ENCODE measurements at places on chromosomes 12 and 14.

- DNase-seq = no peak
Observed at GRCh38 chr12:20520532-20520931, 152.2 kb downstream of the PDE3A start.

DNA sequence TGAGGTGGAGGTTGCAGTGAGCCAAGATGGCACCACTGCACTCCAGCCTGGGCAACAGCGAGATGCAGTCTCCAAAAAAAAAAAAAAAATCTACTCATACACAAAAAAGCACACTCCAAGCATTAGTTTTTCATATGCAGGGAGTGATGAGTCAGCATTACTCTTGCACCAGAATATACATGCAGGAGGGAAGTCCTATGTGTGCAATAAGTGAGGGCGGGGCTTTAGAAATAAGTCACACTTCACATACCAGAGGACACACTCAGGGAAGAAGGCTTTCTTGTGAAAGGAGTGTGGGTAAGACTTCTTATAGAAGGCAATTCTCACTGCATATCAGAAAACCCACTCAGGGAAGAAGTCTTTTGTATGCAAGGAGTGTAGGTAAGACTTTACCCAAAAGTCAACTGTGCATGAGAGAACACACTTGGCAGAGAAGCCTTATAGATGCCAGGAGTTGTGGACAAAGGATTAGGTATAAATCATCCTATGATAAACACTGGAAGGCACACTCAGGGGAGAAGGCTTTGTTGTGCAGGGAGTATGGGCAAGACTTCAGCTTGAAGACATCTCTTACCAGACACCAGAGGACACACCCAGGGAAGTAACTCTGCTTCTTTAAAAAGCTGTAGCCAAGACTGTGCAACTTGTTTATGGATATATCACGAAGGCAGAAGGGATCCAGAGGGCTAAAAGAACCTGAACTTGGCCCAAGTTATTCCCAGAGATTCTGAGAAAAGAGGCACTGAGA, 50.5 kb downstream of the ATF7 start:
- no peak for DNase-seq

- no peak for DNase-seq
Observed at GRCh38 chr14:105489542-105490266, 1.3 kb upstream of the TEDC1 start.

- no peak for DNase-seq
Observed at GRCh38 chr12:45742590-45742989, 13.1 kb downstream of the ARID2 start.

DNA sequence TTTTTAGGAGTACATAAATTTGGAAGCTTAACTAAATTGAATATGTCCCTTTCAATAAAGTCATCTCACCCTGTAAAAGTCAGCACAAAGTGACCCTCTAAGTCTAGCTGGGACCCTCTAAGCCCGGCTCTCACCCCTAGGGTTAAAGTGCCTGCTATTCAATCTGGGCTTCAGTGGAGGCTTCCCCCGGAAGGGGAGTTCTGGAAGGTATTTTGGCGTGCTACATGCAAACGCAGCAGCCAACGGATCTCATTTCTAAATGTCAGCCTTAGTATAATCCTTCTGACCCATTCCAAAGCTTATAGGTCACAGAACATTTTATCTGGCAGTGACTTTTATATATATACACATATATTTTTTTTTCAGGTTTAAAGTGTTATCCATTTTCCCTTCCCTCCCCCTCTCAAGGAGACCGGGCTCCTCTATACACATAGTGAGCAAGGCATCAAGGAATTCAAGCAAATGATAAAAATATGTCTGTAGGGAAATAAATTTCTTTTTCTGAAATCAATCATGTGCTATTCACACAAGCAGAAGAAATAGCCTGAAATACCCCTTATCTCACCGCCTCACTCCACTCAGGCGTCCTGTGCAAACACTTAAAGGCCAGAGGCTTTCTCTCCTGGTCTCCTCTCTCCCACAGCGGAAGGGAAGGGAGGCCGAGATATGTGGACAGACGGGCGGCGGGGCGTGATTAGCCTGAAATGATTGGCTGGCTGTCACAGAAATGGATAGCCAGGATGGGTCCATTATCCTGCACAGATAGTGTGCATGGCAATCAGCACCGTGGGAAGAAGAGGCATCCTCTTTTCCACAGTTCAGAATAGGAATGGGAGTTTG, 301.7 kb downstream of the GALC start:
- DNase-seq = no peak

DNA sequence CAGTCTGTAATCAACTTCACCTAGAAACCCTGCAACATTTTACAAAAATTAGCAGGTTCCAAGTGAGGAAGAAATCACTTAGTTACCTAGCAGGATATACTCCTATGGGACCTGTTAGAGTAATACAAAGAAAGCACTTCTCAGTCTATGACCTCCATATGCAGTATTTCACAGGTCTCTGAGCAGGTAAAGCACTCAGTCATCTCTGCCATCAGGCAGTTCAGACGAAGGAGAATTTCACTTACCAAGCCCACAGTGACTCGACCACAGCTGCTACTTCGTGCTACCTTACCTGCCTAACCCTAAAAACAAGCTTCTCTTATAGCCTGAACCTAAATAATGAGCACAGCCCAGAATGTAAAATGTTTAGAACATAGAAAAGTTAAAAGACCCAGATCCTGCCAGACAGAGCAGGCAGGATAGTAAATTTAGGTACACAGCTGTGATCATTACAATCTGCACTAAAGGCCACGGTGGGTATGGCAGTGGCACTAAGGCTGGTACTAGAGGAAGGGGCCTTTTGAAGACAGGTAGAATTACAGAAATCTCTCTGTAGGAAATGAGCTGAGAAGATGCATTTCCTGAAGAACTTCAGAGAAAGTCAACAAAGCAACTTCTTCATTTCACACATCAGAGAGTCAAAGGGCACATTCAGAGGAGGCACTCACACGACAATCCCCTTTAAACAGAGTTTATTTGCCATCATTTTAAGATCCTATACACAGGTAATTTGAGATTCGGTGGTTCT, 35.7 kb downstream of the DCAF5 start:
- DNase-seq = no peak

DNA sequence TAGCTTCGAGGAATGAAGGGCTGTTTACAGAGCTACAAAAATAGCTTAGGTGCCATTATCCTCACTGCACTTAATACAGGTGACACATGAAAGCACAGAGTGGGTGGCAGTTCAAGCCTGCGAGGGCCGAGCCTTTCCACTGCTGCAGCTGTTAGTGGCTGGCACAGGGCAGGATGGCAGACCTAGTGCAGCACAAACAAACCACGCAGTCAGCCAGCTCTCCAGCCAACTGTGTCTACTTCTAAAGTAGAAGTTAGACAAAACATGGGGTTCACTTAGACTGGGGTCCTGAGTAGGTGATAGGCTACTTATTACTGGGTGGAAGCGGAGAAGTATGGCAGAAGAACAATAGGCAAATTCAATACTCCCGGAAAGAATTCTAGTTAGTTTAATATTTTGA, 95.4 kb downstream of the DUSP16 start:
- DNase-seq = no peak

- no peak for DNase-seq
Observed at GRCh38 chr14:56044196-56044595, 74.0 kb upstream of the PELI2 start.

GRCh38 chr14:33954016-33954598, 3.2 kb upstream of the EGLN3 start:
- no peak for DNase-seq

GRCh38 chr12:11569716-11570115, 79.8 kb upstream of the ETV6 start:
- no peak for DNase-seq

DNA sequence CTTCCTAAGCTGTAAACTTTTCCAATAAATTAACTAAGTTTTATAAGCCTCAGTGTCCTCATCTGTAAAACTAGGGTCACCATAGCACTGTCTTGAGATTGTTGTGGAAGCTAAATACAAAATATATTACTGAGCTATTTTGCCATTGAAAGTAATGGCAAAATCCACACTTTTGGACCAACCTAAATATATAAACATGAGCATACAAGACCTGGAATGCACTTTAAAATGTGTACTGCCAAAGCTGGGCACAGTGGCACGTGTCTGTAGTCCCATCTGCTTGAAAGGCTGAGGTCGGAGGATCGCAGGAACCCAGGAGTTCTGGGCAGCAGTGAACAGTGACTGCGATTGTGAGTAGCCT, 29.8 kb upstream of the SINHCAF start:
- no peak for DNase-seq

DNA sequence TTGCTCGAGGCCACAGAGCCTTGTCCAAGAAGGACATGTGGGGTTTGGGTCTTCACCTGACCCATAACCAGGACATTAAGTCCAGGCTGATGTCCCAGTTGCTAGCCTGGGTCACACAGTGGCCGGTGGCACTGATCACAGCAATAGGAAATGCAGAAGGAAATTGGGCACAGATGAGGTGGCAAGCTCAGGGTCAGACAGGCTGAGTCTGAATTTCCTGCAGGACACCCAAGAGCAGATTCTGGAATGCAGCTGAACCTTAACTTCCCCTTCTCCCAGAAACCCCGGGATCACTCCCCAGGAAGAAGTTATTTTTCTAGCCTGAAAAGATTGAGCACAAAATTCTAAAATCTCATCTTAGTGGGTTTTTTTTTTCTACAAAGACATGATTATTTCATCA, 199.9 kb downstream of the KSR2 start:
- DNase-seq = no peak

DNA sequence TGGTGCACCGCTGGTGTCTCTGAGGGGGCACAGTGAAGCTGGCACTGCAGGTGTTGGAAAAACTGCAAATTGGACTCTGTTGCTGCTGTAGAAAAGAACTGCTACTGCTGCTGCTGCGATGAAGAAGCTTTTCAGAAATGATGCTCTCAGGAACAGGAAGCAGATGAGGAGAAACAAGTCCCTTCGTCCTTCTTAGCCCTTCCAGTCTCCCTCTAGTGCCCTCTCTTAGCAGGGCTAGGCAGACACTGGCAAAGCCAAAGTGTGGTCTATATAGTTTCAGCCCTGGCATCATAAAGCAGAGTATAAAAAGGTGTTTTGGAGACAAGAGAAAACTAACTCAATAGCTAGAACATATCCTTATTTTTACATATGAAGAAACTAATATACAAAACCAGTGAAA, 174.5 kb downstream of the MYRFL start:
- no peak for DNase-seq

GRCh38 chr12:128449146-128449894, 182.3 kb downstream of the TMEM132C start:
- DNase-seq = no peak

- DNase-seq = no peak
Observed at GRCh38 chr14:20418501-20418909, 5.2 kb upstream of the TEP1 start.

DNA sequence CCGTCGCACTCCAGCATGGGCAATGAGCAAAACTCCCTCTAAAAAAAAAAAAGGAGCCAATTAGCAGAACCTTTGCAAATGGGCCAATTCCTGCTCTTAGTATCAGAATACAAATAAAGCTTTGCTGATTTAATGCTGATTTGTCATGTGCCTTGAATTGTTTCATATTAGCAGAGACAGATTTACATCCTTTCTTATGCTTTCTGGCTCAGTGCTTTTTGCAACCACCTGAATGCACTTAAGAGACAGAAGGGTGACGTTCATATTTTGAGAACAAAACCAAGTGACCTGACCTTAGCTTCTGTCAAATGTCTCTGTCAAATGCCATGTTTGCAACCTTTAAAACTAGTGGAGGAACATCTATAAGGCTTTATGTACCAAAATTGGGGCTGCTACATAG, 43.8 kb upstream of the YAF2 start:
- DNase-seq = no peak

- DNase-seq = no peak
Observed at GRCh38 chr14:54685286-54685845, 118.4 kb downstream of the SAMD4A start.

DNA sequence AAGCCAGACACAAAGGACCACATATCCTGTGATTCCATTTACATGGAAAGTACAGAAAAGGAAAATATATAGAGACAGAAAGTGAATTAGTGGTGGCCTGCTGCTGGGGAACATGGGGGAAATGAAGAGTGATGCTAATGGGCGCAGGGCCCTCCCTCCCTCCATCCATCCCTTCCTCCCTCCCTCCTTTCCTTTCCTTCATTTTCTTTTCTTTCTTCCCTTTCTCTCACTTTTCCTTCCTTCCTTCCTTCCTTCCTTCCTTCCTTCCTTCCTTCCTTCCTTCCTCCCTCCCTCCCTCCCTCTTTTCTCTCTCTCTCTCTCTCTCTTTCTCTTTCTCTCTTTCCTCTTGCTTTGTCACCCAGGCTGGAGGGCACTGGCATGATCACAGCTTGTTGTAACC, 37.3 kb downstream of the ARL6IP4 start:
- DNase-seq = no peak

DNA sequence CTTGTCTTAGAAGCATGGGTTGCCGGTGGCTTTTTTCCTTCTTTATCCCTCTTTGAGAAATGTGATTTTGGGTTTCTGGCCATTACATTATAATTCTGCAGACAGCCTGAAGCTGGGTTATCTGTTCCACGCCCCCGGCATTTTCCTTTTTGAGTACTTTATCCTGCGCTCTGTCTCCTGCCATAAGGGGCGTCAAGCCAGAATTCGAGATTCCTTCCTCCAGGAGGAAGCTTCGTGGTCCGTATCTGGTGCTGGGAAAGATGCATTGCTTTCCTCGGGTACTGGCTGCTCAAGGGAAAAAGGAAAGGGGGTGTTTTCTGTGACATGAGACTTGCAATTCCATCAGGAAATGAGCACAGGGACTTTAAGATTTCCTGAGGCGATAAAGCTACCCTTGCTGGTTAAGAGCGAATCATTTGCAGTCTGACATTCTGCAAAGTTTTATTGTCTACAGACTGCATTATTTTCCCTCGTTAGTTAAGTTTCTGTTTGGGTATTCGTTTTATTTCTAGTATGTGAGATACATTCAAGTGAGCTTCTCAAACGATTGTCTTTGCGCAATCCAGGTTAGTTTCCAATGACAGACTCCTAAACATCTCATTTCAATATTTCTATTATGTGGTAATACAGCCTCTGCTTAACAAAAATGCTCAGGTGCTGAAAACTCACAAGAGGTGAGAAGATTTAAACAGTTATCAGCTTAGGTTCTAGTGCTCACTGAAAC, 694 bp downstream of the AKAP5 start:
- no peak for DNase-seq

DNA sequence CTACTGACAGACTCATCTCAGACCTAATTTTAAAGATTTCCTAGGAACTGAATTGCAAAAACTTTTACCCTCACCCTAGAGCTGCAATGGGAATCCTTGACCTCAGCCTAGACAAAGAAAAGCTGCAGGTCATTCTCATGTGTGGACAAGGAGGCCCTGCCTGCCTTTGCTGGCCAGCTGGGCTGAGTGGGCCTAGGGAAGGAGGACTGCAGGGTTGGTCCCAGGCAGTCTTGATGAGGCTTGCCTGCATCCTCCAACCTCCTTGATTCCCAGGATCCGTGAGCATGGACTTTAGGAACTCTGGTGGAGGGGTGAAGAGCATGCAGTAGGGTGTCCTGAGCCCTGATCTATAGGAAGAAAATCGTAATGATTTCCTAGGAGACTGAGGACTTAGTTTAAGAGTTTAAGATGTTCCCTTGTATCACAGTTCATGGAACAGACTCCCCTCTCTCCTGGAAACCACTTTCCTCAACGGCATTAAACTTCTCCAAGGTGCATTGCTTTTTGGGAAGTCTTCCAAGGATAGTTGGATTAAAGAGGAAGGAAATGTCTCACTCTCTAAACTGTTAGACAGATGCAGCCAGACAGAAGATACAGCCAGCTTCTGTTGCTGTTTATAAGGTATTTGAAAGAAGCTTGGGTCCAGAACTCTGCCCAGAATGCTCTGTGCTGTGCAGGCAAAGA, 55.4 kb upstream of the DDX11 start:
- no peak for DNase-seq

- no peak for DNase-seq
Observed at GRCh38 chr12:124916374-124917134, 2.1 kb upstream of the UBC start.

- DNase-seq = peak; percentile 23
Observed at GRCh38 chr12:124599074-124599999, 31.9 kb upstream of the NCOR2 start.
